ENCODE measurements at places on chromosomes 16 and 17. TPM values are rescaled to one million over a fixed set of nuclear protein-coding genes. Genes with fewer than 3 reads are reported as not detected.

DNA sequence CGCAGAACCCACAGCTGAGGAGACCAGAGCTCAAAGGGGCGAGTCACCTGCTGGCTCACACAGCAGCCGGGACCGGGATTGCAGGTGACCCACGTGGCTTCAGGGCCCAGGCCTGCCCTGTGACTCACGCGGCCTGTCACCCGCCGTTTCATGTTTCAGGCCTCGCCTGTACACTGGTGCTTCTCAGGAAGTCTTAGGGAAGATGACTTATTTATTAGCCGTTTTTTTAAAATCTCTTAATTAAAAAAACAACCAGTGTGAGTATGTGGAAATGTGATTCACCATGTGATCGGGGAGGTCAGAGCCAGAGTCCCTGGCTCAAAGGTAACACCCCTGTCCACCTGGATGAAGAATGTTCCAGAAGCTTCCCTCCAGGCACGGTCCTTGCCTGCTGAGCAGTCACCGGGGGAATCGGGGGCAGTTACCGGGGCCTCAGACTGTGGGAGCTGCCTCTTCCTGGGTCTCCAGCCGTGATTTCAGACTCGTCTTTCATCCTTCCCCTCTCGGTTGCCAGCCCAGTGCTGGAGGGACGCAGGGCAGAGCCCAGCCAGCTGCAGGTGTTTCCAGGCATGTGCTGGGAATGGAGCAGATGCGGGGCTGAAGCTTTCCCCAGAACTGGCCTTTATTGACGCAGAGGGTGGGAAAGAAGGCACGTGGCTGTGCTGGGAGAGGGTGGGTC lies 49.3 kb downstream of the CMIP start:
- H3K4me3 ChIP-seq = no peak overlapping the region
- no peak overlapping the region for H3K27ac ChIP-seq
- peaks cover 22% of the 10 kb centered on the region for H3K4me1 ChIP-seq
- no peak for DNase-seq

HOXB3 gene
- total RNA-seq = 12.9 TPM

DNA sequence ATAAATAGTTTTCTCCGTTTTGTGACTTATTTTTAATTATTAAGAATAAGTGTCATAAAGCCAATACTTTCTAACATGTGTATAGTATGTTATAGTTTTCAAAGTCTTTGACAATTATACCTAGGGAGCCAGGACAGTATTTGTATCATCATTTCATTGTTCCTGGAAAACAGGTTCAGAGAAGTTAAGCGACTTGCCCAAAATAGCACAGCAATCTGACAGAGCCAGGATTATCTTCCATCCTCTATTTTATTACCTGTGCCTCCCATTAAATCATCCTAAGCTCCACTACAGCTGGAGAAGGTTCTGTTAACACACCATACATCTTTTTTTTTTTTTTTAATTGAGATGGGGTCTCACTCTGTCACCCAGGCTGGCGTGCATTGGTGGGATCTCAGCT lies 718.4 kb downstream of the MAF start:
- no peaks in the 10 kb centered on the region for H3K36me3 ChIP-seq
- no peak for DNase-seq
- no peak overlapping the region for H3K4me3 ChIP-seq

DNA sequence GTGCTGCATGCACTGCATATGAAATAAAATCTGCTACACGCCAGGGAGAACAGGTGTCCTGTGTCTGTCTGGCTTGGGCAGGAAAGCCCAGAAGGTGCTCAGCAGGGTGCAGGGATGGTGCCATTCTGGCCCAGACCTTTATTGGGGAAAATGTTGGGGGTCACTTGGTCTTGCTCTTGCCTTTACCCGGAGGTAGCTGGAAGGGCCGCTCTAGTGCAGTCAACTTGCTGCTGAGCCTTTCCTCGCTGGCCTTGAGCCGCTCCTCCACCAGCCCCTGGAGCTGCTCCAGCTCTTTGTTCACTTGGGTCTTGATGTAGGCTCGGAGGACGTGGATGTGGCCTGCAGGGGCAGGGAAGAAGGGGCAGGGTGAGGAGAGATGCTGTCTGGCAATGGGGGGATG lies 4.5 kb downstream of the CFAP119 start:
- H3K4me1 ChIP-seq = peaks cover 9% of the 10 kb centered on the region
- DNase-seq = no peak
- peaks cover 7% of the 10 kb centered on the region for H3K36me3 ChIP-seq

- H3K27ac ChIP-seq = no peak overlapping the region
- no peaks in the 10 kb centered on the region for H3K4me1 ChIP-seq
- H3K4me3 ChIP-seq = no peak overlapping the region
- DNase-seq = no peak
Observed at GRCh38 chr17:5715478-5715877, 131.2 kb upstream of the NLRP1 start.

Data from activated CD8-positive, alpha-beta memory T cell treated with anti-CD3 and anti-CD28 coated beads, Interleukin-2, amount 10 ng/mL, durations not matched to agents 7 days and 5 days (primary cell).